Esophagus squamous epithelium (tissue), 5 donors: ENCODE measurements at places on chromosomes 4 and X. TPM values are rescaled to one million over a fixed set of nuclear protein-coding genes. Genes with fewer than 3 reads are reported as not detected.

GRCh38 chr4:91087743-91088142 is 960.5 kb downstream of the CCSER1 start:
- peaks cover 17% of the 10 kb centered on the region for H3K4me1 ChIP-seq
- H3K27ac ChIP-seq = no peak overlapping the region
- no peaks in the 10 kb centered on the region for H3K36me3 ChIP-seq

DNA sequence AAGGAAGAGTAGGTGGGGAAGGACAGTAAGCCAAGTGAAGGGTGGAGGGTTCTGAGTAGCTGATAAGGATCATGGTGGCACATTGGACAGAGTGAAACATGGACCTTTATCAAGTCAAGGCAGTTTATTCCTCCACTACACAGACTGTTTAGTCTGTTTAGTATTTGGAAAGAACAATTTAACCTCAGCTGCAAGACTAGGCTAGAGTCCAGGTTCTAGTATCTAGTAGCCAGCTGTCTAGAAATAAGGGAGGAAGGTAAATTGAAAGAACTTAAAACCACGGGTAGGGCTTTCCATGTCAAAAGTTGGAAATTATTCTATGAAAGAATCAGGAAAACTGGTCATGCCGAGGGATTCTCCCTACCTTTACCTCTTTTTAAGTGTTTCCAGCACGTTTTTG is 140.1 kb upstream of the MED14 start:
- no peak overlapping the region for H3K4me3 ChIP-seq
- DNase-seq = no peak
- no peaks in the 10 kb centered on the region for H3K4me1 ChIP-seq

DNA sequence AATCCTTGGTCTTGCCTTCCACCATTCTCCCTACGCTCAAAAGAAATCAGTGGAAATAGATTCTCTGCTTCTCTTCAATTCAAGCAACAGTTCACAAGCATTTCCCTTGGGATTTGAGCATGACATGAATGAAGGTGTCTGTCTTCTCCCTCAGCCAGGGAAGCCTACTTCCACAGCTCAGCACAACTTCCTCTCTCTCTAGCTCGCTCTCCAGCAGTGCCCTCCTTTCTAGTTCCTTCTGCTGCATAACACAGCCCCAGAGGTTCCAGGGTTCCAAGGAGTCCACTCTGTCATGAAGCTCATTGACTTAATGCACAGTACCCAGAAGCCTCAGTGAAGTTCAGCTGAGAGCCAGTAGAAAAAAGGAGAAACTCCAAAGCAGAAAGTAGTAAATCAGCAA is 81.3 kb downstream of the PLS3 start:
- no peak for DNase-seq
- no peaks in the 10 kb centered on the region for H3K36me3 ChIP-seq
- H3K4me3 ChIP-seq = no peak overlapping the region
- H3K27ac ChIP-seq = peak overlapping the region; percentile 56

The FABP2 gene
- total RNA-seq = not detected
